ENCODE measurements at places on chromosomes 5 and 9.

- H3K4me1 ChIP-seq: peaks cover 11% of the 10 kb centered on the region
- no peak overlapping the region for H3K4me3 ChIP-seq
- no peaks in the 10 kb centered on the region for H3K27me3 ChIP-seq
- H3K27ac ChIP-seq: no peak overlapping the region
- no peak for DNase-seq
Observed at GRCh38 chr9:123753016-123753415, 176.9 kb downstream of the DENND1A start.

DNA sequence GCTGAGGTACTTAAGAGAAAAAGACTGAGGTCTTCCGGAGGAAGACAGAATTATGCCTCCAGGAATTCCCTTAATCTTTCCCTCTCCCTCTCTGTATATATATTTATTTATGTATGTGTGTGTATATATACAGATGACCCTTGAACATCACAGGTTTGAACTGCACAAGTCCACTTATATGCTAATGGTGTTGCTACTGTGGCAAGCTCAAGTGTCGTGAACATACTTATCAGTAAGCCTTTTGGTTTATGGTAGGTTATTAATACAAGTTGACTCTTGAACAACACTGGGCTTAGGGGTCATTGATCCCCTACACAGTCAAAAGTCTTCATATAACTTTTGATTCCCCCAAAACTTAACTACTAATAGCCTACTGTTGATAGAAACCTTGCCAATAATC is 106.8 kb downstream of the NUDT12 start:
- H3K4me3 ChIP-seq: no peak overlapping the region
- no peak for DNase-seq
- H3K27me3 ChIP-seq: no peaks in the 10 kb centered on the region

GRCh38 chr5:41392016-41392415 is 118.4 kb downstream of the PLCXD3 start:
- no peaks in the 10 kb centered on the region for H3K27me3 ChIP-seq
- H3K27ac ChIP-seq: no peak overlapping the region
- no peaks in the 10 kb centered on the region for H3K36me3 ChIP-seq
- no peak overlapping the region for H3K4me3 ChIP-seq
- DNase-seq: no peak
- H3K4me1 ChIP-seq: no peaks in the 10 kb centered on the region

DNA sequence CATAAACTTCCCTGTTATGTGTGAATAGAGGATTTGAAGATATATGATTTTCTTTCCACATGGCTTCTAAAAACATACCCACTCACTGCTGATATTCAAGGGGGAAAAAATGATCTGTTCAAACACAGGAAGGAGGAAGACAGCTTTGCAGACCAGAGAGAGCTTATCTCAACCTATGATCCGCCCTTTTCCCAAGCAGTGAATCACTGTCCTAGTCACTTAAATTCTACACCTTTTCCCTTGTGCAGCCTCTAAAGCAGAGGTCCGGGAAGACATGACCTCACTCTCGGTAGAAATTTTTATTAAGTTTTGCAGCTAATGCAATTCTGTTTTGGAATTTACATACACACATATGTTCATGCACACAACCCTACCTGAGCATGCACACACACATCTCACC is 197.2 kb downstream of the DIRAS2 start:
- DNase-seq: no peak
- H3K36me3 ChIP-seq: no peaks in the 10 kb centered on the region
- H3K4me1 ChIP-seq: no peaks in the 10 kb centered on the region
- H3K4me3 ChIP-seq: no peak overlapping the region
- H3K27me3 ChIP-seq: peaks cover 3% of the 10 kb centered on the region
- no peak overlapping the region for H3K27ac ChIP-seq

GRCh38 chr9:125380406-125380805 is 118.8 kb downstream of the GAPVD1 start:
- no peak overlapping the region for H3K27ac ChIP-seq
- H3K36me3 ChIP-seq: no peaks in the 10 kb centered on the region
- DNase-seq: no peak
- H3K27me3 ChIP-seq: peaks cover 5% of the 10 kb centered on the region
- no peaks in the 10 kb centered on the region for H3K4me1 ChIP-seq
- H3K4me3 ChIP-seq: no peak overlapping the region

GRCh38 chr5:1223278-1223670 is 1.9 kb upstream of the SLC6A18 start:
- H3K27ac ChIP-seq: no peak overlapping the region
- H3K36me3 ChIP-seq: no peaks in the 10 kb centered on the region
- no peak for DNase-seq
- no peaks in the 10 kb centered on the region for H3K27me3 ChIP-seq
- H3K4me3 ChIP-seq: no peak overlapping the region
- H3K4me1 ChIP-seq: no peaks in the 10 kb centered on the region

DNA sequence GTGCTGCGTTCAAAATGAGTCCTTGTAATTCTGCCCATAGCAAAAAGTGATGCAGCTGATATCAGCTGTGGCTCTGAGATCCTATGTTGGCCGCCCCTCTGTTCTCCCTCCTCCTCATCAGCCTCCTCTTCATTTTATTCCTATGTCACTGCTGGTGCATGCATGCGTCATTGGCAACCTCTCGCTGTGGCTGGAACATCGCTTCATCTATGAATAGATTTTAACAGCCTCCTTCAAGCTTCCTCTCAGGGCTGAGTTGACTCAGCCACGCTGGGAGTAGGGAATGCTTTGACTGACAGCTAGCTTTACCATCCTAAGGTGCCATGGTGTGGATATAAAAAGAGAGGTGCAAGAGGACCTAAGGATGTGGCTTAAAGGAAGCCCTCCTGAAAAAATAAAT is 303.5 kb downstream of the PLK2 start:
- no peaks in the 10 kb centered on the region for H3K4me1 ChIP-seq
- H3K27ac ChIP-seq: no peak overlapping the region
- no peak overlapping the region for H3K4me3 ChIP-seq
- H3K36me3 ChIP-seq: no peaks in the 10 kb centered on the region
- no peak for DNase-seq
- H3K27me3 ChIP-seq: no peaks in the 10 kb centered on the region

DNA sequence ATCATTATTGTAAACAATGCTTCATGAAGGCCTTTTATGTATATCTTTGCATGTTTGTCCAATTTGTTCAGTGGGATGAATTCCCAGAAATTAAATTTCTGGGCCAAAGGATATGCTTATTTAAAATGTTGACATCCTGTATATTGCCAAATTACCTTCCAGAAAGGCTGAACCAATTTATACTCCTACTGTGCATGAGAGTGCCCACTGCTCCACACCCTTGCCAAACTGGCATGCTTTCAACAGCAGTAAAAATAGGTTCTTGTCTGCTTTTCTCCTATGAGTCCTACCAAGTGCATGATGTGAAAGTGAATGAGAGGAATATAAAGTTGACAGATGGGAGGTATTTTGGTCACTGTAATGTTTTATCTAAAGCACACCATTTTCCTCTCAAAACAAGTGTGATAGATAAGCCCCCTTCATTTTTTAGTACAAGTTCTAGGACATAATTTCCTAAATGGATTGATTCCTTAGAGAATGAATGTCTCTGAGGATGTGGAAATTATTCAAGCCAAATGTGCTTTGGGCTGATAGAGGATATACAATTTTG is 70.5 kb upstream of the ERBIN start:
- no peak overlapping the region for H3K27ac ChIP-seq
- no peaks in the 10 kb centered on the region for H3K36me3 ChIP-seq
- DNase-seq: no peak
- H3K4me1 ChIP-seq: no peaks in the 10 kb centered on the region

GRCh38 chr9:109411798-109412352 is 86.2 kb downstream of the PTPN3 start:
- no peaks in the 10 kb centered on the region for H3K4me1 ChIP-seq
- no peaks in the 10 kb centered on the region for H3K27me3 ChIP-seq
- no peaks in the 10 kb centered on the region for H3K36me3 ChIP-seq
- DNase-seq: no peak
- H3K4me3 ChIP-seq: no peak overlapping the region

DNA sequence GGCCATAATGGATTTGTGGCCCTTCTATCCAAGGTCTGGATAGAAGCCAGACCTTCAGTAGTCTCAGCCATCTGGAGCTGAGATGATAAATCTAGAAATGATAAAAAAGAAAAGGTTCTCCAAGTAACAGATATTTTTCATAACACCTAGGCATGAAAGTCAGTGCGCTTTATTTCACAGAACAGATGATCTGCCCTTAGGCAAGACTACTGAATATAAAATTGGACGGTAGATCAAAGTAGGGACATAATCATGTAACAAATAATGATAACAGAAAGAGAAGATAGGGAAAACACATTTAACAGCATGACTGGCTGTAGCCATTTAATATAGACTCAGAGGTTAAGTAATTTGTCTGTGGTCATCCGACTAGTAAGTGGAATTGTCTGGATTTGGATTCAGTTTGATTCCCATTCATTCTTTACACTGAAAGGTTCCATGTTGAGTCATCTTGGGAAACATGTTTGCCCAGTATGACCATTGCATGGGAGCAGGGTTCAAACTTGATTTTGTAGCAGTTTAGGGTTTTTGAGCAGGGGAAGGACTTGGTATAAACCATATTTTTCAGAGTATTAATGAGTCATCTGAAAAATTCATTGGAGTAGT is 4.1 kb upstream of the CAVIN4 start:
- no peaks in the 10 kb centered on the region for H3K4me1 ChIP-seq
- H3K27ac ChIP-seq: no peak overlapping the region
- no peaks in the 10 kb centered on the region for H3K27me3 ChIP-seq

- H3K27me3 ChIP-seq: peaks cover 11% of the 10 kb centered on the region
- no peak overlapping the region for H3K4me3 ChIP-seq
- DNase-seq: no peak
Observed at GRCh38 chr5:154609251-154609650, 131.2 kb upstream of the HAND1 start.

- H3K4me3 ChIP-seq: no peak overlapping the region
- H3K36me3 ChIP-seq: no peaks in the 10 kb centered on the region
- H3K27ac ChIP-seq: no peak overlapping the region
- no peaks in the 10 kb centered on the region for H3K27me3 ChIP-seq
- no peak for DNase-seq
Observed at GRCh38 chr5:58099257-58099656, 360.6 kb downstream of the PLK2 start.

DNA sequence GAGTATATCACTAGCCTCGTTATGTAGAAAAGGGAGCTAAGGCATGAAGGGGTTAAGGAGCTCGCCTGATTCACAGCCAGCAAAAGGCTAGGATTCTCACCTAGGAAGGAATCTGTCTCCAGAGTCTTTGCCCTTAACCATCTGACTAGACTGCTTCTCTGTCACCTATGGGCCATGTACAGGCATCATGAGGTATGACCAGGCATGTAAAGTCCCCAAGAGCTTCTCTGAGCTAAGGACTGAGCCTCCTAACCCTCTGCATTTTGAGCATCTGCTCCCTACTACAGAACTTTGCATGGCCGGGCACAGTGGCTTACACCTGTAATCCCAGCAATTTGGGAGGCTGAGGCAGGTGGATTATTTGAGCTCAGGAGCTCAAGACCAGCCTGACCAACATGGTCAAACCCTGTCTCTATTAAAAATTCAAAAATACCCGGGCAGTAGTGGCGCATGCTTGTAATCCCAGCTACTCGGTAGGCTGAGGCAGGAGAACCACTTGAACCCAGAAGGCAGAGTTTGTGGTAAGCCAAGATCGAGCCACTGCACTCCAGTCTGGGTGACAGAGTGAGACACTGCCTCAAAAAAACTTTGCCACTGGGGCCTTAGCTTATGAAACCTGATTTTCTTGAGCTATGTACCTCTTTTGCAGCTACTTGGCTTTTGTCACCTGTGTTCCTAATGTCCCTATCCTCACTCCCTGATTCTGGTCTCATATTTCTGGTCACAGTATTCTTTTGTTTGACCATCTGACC is 33.2 kb upstream of the IL7R start:
- H3K36me3 ChIP-seq: no peaks in the 10 kb centered on the region
- no peaks in the 10 kb centered on the region for H3K27me3 ChIP-seq
- no peak overlapping the region for H3K27ac ChIP-seq

DNA sequence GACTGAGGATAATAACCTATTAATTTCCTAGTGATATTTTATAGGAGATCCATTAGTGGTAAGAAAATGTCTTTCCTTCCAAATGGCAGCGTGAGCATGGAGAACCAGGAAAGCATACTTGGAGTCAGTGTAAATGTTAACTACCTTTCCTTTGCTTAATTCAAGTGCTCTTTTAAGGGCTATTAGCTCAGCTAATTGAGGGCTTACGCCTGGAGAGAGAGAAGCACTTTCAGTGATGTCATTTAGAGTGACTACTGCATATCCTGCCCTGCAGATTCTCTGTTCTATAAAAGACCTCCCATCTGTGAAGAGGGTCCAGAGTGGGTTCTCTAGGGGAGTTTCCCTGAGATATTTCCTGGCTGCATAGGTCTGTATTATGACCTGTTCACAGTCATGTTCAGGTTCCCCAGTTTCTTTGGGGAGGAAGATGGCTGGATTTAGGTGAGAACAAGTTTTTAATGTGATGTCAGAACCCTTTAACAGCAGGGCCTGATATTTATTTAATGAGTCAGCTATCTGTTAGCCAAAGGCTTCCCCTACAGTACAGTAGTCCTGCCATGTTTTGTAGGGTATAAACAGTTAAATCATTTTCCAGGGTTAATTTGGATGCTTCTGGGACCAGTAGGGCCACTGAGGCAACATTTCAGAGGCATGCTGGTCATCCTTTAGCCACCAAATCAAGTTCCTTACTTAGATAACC is 89.6 kb downstream of the TRIM36 start:
- no peaks in the 10 kb centered on the region for H3K36me3 ChIP-seq
- no peaks in the 10 kb centered on the region for H3K4me1 ChIP-seq
- H3K27ac ChIP-seq: no peak overlapping the region
- H3K27me3 ChIP-seq: no peaks in the 10 kb centered on the region
- H3K4me3 ChIP-seq: no peak overlapping the region

GRCh38 chr9:12774861-12775678 is at the start of gene LURAP1L:
TSS of gene LURAP1L (plus strand) at chr9:12775020. CDS start at chr9:12775716, 696 bp downstream.
- no peak within 1 kb of the TSS for H3K4me3 ChIP-seq
- no peaks in the 10 kb centered on the region for H3K27me3 ChIP-seq
- H3K27ac ChIP-seq: no peak within 1 kb of the TSS
- H3K4me1 ChIP-seq: no peaks in the 10 kb centered on the region

- H3K4me1 ChIP-seq: peaks cover 13% of the 10 kb centered on the region
- no peaks in the 10 kb centered on the region for H3K27me3 ChIP-seq
- no peak for DNase-seq
- H3K4me3 ChIP-seq: no peak overlapping the region
Observed at GRCh38 chr9:86304236-86304730, 21.9 kb upstream of the ISCA1 start.

DNA sequence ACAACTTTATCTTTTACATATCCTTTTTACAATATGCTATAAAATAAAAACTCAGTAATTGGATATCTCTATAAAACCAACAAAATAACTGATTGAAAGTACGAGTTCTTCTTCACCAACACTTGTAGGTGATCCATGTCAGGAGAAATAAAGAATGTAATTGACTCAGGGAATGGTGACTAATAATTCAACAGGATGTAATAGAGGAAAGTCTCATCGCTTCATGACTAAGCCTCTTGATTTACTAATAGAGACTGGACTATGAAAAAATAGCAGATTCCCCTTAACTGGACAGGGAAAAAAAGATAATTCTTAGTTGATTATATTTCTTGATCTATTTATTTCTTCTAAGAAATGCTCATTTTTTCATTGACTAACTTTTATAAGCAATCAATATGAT is 507.7 kb upstream of the PTGER4 start:
- no peaks in the 10 kb centered on the region for H3K36me3 ChIP-seq
- no peak for DNase-seq
- no peaks in the 10 kb centered on the region for H3K27me3 ChIP-seq
- H3K4me3 ChIP-seq: no peak overlapping the region
- H3K4me1 ChIP-seq: no peaks in the 10 kb centered on the region

All from CD8-positive, alpha-beta memory T cell (primary cell).